Stimulated activated CD4-positive, alpha-beta T cell treated with anti-CD3 and anti-CD28 coated beads, TNF-alpha, amount 100 ng/mL, for 1 hour (primary cell): ENCODE measurements at places on chromosomes 7 and 10.
A peak's percentile ranks its signal among the peaks of the same experiment; 100 is the strongest.

GRCh38 chr10:53898532-53898931 is 902.5 kb downstream of the PCDH15 start:
- no peak for DNase-seq

DNA sequence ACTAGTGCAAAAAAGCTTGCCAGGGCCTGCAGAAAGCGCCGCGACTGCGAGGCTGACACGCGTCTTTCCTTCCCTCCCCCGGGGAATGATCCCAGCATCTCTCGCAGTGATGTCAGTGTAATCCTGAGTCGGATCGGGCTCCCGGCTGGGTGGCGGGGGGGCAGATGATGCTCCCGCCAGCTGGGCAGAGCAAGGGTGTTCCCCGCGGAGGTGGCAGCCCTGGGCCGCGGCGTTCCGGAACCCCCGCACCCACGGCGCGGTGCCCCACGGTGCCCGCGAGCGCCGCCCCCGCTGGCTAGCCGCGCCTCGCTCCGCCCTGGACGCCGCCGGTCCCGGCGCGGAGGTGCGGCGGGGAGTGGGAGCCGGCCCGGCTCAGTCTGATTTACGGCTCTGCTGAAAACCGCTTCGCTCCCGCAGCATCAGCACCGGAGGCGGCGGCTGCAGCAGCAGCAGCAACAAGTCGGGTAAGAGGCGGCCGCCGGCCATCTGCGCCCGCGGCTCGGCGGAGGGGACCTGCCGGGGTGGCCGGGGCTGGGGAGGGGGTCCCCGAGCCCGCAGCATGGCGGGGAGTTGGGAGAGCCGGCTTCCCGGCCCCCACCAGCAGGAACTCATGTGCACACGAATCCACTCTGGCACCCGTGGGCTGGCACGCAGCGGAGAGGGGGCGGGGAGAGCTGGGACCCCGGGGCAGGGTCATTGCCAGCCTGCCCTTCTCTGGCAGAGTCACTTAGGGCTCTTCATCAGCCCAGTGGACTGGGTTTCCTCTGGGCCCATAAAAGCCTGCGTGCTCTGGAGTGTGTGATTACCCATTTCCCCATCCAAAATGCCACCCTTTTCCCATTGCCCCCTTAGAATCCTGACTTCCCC is at the start of gene ZNF365:
Gene ZNF365 (plus strand): TSS at position 375 of the 867 bp plus-strand sequence. CDS start 1,825 bp downstream, outside the sequence.
- peak; percentile 33 for DNase-seq

GRCh38 chr7:1666317-1666822 is 3.7 kb upstream of the ELFN1 start:
- DNase-seq, result no peak

- DNase-seq, result no peak
These were observed 108.4 kb upstream of the PDLIM1 start for GRCh38 chr10:95399183-95399582.

GRCh38 chr7:131249003-131249402 is 78.7 kb upstream of the MKLN1 start:
- DNase-seq, result no peak

DNA sequence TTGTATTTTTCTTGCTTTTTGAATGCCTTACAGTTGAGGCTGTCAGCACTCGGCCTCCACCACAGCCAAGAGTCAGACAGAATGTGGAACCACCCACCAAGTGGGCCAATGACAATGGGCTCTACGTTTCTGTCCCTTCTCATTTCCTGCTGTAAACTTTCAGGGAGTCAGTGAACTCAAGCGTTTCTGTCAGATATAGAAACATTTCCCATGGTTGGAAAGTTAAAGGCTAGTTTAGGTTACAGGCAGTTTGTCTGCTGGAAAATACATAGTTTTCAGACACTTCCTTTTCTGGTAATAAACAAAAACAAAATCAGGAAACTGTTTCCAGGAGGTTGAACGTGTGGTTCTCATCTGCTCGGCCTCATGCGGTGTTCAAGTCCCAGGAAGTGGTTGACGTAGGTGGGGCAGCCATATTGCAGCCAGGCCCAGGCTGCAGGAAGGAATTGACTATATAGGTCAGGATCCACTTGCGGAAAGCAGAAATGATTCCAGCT is 245.1 kb downstream of the CAMK1D start:
- DNase-seq, result no peak

DNA sequence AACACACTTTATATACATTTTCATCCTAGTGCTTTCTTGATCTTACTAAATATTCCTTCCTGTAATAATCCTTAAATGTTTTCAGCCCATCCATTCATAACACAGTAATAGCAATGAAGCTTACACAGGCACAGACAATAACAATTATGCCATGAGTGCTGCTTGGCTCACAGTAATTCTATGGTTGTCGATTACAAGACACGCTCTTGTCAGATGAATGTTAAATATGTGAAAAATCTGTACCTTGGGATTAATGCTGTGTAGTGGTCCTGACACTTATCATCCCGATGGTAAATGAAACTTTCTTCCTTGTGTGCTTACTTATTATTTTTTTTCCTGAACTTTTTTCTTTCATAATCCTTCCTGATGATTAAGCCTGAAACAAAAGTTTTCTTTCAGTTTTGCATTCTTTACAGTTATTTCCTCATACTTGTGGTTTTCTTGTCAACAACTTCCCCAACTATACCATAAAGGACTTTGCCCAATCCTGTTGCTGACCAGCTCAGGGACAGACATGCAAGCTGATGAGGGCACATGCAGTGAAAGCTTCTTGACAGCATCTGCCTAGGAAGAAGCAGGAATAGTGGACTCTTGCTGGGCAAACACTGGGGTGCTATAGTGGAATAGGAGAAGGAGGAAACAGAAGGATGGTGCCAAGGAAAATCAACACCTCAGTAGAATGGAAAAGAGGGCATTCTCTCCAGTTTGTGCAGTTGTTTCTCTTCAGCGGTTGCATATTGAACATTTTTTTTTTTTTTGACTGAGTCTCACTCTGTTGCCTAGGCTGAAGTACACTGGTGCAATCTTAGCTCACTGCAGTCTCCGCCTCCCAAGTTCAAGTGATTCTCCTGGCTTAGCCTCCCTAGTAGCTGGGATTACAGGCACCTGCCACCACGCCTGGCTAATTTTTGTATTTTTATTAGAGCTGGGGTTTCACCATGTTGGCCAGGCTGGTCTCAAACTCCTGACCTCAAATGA is 6.7 kb upstream of the MGAM2 start:
- DNase-seq, result no peak
